ENCODE measurements at places on chromosomes 13 and 19.
A peak's percentile ranks its signal among the peaks of the same experiment; 100 is the strongest.

DNA sequence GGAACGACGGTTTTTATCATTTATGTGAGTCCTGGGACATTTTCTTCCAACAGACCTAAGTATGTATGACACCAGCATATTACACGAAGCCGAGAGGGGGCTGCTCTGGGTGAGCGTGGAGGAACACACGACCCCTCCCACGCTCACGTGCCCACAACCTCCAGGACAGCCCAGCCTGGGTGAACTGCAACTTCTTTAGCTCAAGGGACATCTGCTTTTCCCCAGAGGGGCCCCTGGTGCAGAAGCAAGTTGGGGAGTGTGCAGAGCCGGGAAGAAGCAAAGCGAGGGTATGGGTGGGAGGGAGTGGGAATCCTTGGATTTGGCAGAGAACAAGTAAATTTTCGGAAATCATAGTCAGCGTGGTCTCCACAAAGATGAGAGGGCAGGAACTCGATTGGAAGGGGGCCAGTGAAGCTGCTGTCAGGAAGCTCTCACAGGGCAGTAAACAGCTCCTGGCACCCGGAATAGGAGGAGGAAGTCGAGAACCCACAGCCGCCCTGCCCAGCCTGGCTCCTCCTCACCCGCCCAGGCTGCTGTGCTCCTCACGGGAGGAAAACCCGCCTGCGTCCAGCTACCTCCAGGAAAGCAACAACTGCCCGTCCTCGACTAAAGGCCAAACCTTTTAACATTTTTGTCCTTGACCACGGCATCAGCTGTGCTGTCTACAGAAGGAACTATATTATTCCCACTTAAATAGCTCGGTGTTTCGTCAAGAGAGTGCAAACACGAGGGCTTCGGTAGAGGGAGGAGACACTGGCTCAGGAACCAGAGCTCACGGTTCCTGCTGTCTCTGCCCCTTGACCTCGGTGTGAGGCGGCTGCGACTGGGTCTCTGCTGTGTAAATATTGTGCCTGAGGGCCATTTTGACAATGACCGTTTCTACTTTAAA lies 17.2 kb upstream of the CFAP97D2 start:
- DNase-seq, result peak; percentile 51

GRCh38 chr13:106691341-106691740 lies 123.4 kb upstream of the ARGLU1 start:
- DNase-seq, result no peak

DNA sequence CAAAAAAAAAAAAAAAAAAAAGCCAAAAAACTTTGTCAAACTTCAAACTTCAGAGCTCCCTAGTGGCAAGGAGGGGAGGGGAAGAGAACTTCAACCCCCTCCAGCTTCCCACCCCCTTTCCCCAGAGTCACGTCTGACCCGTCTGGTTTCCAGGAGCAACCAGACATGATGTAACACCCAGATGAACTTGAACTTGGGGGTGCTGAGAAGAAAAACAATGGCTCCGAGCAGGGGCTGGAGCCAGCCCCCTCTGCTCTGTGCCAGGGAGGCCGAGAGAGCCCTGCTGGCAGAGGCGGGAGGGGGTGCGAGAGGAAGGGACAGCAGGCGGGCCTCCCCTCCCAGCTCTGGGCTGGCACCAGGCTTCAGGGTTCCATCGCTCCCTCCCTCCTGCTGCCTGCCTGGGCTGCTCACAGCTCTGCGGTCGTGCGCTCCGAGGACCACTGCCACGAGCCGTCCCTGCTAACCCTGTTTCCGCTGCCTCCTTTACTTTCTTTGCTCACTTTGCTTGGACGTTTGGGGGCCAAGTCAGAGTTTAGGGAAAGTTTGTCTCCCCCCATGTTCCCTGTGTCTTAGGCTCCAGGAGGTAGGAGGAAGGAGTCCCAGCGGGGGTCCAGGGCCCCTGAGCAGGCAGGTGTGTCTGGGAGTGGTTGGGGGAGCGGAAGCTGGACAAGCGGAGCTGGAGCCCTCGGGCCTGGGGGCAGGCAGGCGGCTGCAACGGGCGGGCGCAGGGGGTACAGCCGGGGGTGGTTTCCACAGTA lies 11.1 kb downstream of the LYL1 start:
- no peak for DNase-seq

DNA sequence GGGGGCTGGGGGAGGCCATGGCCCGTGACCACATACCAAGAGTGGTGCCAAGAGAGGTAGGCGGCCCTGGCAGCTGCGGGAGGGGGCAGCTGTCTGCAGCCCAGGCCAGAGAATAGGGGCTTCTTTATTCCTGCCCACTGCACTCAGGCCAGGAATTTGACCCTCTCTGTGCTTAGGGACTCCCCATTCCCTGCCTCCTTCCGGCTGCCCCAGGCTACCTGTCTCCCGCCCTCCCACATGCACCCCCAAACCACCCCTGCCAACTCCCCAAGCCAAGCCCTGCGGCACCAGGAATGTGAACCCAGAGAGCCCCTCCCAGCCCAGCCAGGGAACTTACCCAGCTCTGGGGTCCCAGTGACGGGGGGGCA lies 687 bp downstream of the PLEKHA4 start:
- no peak for DNase-seq

DNA sequence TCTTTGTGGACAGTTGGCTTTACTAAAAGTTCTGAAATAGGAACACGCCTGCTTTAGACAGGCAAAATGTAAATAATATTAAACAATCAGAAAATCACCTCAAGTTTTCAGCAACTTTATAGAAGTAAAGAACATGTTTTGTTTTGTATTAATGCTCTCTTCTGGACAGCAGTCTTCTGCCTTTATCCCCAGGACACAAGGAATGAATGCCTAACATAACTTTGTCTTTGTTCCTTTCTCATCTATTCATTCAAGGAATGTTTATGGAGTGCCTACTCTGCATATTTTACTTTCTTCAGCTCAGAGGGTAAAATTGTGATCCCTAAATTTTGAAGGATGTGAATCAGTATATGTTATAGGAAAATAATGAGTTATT lies 325.4 kb downstream of the FOXO1 start:
- no peak for DNase-seq

- no peak for DNase-seq
These were observed 46.0 kb upstream of the RANBP3 start for GRCh38 chr19:6023936-6024335.

GRCh38 chr19:16095071-16095571 lies 16.6 kb upstream of the RAB8A start:
- DNase-seq, result no peak

GRCh38 chr13:51330791-51331190 lies 8.7 kb upstream of the SERPINE3 start:
- DNase-seq, result no peak

DNA sequence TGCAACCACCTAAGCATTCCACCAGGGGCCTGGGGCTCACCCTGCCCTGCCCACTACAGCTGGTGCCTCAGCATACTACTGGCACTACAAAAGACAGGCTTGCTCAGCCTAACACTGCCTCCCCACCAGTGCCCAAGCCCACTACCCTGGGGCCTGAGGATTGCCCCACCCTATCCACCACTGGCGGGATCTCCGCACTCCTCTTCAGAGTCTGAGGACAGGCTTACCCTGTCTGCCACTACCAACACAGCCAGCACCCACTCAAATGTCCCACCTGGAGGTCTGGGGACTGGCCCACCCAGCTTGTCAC lies 27.6 kb upstream of the N4BP2L1 start:
- no peak for DNase-seq

GRCh38 chr13:74561155-74561554 lies 427.0 kb upstream of the KLF12 start:
- no peak for DNase-seq

DNA sequence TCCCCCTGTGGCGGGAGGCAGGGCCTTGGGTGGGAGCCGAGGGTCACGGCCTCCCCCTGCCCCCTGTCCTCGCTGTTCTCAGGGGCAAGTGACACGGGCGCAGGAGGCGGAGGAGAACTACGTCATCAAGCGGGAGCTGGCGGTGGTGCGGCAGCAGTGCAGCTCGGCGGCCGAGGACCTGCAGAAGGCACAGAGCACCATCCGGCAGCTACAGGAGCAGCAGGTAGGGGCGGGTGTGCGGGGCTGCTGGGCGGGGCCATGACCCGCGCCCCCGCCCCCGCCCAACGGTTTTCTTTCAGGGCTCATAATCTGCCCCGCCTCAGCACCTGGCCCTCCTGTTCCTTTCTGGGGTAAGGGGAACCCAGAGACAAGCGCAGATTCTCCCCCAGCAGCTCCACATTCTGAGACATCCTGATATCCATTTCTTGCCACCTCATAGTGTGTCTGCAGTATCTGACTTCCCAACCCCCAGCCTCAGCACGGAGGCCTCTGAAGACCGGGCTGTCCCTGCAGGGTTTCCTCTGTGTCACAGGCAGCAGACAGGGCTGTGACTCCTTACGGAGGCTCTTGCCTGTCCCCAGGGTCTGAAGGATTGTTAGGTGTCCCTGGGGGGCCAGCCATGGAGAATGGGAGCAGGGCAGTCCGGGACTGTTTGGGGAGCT lies 15.9 kb downstream of the PRR36 start:
- no peak for DNase-seq

GRCh38 chr13:37136187-37136586 lies 30.7 kb upstream of the CSNK1A1L start:
- DNase-seq, result no peak

DNA sequence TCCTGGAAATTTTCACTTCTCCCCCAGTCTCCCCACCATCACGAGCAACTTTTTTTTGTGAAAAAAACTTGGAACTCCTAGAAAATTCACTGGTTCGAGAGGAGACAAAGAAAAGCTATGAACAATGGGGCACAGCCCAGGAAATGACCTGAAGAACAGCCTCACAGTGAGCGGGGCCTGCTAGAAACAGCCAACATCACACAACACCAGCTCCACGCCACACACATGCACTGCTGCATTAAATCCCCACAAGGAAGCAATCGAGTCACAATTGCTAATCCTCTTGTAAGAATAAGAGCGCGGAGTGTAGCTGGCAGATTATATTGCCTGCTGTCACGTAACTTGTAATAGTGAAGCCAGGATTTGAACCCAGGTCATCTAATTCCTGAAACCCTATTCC lies 48.8 kb downstream of the SLC7A1 start:
- DNase-seq, result no peak

DNA sequence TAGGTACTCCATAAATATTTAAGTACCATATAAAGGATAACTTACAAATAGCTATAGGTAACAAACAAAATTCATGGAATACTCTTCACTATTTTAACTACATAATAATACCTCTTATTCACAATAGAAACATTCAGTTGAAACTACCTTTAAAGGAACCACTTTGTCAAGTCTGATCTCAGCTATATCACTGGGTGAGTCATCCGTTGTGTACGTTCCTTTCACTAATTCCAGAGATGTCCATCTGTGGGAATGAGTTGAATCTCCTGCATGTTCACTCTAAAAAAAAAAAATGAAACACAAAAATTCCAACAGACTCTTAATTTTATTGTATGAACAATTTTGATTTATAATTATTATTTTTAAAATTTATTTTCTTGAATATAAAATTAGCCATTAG lies 149.4 kb upstream of the FBXL3 start:
- no peak for DNase-seq

DNA sequence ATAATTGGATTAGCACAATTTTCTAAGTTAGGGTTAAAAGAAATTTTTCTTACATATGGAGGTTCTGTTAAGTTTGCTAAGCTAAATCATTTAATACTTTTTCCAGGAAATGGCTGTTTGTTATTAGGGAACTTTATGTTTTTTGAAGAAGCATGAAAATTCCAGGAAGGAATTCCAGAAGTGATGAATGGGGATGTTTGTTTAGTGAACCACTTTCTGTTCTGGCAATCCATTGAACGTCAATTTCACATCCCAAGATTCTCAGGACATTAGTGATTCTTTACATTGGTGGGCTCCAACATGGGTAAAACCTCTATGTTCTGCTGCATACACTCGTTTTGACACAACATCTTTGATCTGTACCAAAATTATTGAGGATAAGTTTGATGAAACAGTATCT lies 534.4 kb downstream of the IRS2 start:
- DNase-seq, result no peak

DNA sequence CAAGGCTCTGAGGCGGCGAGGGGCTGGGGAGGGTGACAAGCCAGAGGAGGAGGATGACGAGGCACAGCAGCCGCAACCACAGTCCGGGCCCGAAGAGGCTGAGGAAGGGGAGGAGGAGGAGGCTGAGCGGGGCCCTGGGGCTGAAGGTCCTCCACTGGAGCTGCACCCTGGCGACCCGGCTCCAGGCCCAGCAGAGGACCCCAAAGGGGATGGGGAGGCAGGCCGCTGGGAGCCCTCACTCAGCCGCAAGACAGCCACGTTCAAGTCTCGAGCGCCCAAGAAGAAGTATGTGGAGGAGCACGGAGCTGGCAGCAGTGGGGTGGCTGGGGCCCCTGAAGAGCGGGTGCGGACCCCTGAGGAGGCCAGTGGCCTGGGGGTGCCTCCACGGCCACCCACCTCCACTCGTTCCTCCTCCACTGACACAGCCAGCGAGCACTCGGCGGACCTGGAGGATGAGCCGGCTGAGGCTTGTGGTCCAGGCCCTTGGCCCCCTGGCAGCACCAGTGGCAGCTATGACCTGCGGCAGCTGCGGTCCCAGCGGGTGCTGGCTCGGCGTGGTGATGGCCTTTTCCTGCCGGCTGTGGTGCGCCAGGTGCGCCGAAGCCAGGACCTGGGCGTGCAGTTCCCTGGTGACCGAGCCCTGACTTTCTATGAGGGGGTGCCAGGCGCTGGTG lies 2.9 kb downstream of the CIC start:
- no peak for DNase-seq

DNA sequence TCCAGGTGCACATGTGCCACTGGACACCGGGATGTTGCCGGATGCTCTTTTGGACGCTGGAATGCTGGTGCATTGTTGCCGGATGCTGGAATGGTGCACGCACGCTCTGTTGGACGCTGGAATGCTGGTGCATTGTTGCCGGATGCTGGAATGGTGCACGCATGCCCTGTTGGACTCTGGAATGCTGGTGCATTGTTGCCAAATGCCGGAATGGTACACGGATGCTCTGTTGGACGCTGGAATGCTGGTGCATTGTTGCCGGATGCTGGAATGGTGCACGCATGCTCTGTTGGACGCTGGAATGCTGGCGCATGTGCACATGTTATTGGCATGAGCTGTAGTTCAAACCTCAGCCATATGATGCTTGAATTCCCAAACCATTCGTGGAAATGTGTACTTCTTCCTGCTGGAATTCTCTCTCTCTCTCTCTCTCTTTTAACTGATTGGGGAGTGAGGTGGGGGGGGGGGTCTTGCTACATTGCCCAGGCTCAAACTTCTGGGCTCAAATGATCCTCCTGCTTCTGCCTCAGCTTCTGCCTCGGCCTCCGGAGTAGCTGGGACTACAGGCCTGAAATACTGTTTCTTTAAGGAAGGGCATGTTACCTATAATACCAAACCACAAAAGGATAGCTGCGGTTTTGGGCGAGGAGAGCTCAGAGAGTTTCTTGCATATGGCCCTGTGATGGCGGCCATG lies 1.2 kb upstream of the MCF2L start:
- no peak for DNase-seq

- DNase-seq, result no peak
These were observed 5.2 kb upstream of the SRRM5 start for GRCh38 chr19:43606569-43607229.

- no peak for DNase-seq
These were observed 15.4 kb upstream of the KPTN start for GRCh38 chr19:47499371-47499770.

DNA sequence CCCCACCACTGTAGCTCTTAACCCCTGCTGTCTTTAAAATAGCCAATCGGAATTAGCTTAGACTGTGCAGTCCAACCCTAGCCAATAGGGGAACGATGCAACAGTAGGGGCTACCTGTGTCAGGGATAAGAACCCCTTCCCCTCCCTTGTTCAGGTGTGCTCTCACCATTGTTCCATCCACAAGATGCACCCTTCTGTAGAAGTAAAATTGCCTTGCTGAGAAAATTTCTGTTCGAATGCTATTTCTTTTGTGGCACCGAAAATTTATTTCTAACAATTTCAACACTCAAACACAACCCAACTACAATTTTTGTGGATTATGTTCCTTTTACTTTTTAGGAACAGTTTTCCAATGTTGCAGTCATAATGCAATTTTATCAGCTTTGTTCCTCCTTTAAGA lies 3.6 kb upstream of the ZNF583 start:
- no peak for DNase-seq

Data from CD4-positive, alpha-beta T cell treated with Interleukin-15 for 1 hour (primary cell).